ENCODE measurements at places on chromosomes 7 and 10.

- DNase-seq: no peak
Observed at GRCh38 chr7:140557809-140558518, 78.7 kb upstream of the MKRN1 start.

GRCh38 chr10:51129946-51130544 is 55.8 kb downstream of the PRKG1 start:
- no peak for DNase-seq

- no peak for DNase-seq
Observed at GRCh38 chr7:90988996-90989765, 275.1 kb upstream of the FZD1 start.

DNA sequence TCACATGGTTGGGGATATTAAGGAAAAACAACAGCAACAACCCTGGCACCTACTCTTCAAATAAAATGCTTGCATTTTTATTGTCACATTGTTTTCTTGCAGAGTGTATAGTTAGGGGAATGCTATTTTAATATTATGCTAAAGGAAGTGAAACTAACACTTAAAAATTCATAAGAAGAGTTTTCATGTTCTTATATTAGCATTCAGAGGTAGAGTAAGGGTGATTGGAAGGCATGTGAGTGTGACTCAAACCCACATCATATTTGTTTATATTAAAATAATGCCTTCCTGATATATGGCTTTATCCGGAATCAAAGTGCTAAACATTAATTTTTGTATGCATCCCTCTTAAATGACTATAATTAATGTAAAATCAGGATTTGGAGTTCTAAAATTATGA is 59.8 kb upstream of the TES start:
- no peak for DNase-seq

DNA sequence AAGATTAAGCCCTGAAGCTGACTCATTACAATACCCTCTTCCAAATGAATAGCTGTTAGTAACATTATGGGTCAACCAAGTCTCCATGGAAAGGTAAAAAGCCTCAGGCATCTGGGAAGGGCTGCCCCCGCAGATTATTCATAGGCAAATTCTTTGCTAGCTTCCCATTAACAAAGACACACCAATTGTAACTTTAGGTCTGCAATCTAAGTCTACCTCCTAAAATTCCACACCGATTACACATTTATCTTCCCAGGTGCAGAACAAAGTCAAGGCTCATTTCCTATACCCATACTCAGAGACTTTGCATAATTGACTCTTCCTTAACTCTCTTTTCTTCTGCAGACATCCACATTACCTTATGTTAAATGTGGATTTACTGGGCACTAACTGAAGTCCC is 826.3 kb upstream of the MBL2 start:
- DNase-seq: no peak

- DNase-seq: no peak
Observed at GRCh38 chr7:17010637-17011300, 129.0 kb upstream of the AGR3 start.

- DNase-seq: no peak
Observed at GRCh38 chr7:33035776-33036175, 26.8 kb downstream of the NT5C3A start.
